Pons (tissue), 1 donor: ENCODE measurements at places on chromosomes 3 and 15.

DNA sequence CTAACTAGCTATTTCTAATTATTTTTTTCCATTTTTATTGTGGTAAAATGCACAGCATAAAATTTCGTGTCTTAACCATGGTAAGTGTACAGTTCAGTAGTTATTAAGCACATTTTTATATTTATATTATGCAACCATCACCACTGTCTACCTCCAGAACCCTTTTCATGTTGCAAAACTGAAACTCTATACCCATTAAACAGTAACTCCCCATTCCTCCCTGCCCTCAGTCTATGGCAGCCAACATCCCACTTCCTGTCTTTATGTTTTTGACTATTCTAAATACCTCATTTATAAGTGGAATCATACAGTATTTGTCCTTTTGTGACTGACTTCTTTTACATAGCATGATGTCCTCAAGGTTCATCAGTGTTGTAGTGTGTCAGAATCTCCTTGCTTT lies 25.5 kb downstream of the SLC35A5 start:
- DNase-seq = no peak

GRCh38 chr3:174541708-174542315 lies 317.3 kb upstream of the NAALADL2 start:
- no peak for DNase-seq

DNA sequence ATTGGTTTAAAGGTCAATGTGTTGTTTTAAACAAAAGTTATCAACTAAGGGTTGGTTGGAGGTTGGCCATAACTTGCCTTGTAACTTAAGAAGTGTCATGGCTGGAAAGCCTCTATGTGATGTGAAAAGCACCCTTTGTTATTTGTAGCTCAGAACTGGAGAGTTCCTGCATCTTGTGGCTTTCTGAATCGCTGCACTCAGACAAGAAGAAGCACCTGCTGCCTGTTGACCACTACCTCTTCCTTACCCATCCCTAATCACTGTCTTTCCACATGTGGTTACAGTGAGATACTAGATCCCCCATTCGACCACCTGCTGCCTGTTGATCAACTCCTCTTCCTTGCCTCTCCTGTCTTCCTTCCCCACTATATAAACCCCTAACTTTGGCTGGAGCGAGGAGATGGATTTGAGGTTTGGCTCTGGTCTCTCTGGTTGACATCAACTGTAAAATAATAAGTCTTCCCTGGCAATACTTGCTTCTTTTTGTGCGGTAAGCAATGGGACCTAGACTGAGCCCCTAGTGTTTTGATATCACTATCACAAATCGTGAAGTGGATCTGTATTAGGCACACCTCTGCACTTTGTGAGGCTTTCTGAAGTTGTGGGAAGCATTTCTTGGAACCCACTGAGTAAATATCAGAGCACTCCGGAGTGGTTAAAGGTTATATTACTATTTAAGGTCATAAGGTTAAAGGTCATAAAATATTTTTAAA lies 13.8 kb downstream of the RPL39L start:
- DNase-seq = no peak

- no peak for DNase-seq
Observed at GRCh38 chr15:81331600-81331999, 7.7 kb upstream of the STARD5 start.

DNA sequence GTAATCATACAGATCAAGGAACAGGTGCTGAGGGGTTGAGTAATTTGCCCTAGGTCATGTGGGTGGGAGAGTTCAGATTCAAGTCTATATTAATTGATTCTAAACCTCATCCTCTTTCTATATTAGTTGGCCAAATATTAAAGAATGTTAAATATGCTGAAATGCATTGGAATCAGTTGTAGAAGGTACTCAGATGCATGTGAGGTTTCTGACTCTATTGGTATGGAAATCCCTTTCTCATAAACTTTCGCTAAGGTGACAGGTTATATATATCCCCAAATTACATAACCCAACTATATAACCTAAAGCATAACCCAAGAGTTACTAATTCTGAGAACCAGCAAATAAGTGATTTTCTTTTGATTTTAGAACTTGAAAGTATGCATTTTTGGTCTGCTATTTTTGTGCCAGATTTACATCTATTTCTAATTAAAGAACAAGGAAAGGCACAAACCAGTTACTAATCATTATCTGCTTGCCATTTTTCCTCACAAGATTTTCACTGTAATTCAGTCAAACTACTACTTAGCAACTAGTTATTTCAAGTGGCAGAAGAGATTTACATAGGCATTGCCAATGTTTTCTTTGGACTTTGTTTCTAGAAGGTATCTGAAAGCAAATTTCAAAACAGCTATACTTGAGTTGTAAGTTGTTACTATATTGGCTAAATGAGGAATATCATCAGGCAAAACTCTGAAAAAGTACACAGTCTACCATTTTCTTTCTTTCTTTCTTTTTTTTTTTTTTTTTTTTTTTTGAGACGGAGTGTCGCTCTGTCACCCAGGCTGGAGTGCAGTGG lies 201.3 kb downstream of the RBMS3 start:
- no peak for DNase-seq

- no peak for DNase-seq
Observed at GRCh38 chr3:95311272-95311671, 1248.4 kb downstream of the NSUN3 start.

GRCh38 chr15:63372018-63372705 lies 9.5 kb downstream of the CA12 start:
- no peak for DNase-seq

GRCh38 chr3:9231006-9231405 lies 18.4 kb downstream of the SRGAP3 start:
- DNase-seq = peak; percentile 65

GRCh38 chr15:101625980-101626379 lies 26.2 kb downstream of the TM2D3 start:
- no peak for DNase-seq

GRCh38 chr15:48086576-48086975 lies 34.2 kb upstream of the SLC24A5 start:
- DNase-seq = no peak

DNA sequence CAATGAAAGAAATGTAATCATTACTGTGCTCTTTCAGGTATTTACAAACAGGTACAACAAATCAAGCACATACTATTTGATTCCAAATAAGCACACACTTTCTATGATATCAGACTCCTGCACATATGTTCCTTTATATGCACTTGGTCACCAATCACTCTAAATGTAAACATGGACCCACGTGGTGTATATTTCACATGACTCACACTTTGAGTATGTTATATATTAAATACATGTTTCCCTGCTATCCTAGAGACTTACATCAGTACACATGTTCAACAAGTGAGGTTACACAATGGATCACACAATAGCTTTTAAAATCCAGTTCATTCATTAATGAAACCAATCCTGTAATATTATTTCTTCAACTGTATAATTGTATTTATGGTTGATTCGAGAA lies 683.5 kb downstream of the NR2F2 start:
- no peak for DNase-seq
